Kidney (tissue), 22 donors: ENCODE measurements at places on chromosomes 2 and 18.

GRCh38 chr18:364256-364826 lies 96.5 kb upstream of the THOC1 start:
- DNase-seq = no peak

DNA sequence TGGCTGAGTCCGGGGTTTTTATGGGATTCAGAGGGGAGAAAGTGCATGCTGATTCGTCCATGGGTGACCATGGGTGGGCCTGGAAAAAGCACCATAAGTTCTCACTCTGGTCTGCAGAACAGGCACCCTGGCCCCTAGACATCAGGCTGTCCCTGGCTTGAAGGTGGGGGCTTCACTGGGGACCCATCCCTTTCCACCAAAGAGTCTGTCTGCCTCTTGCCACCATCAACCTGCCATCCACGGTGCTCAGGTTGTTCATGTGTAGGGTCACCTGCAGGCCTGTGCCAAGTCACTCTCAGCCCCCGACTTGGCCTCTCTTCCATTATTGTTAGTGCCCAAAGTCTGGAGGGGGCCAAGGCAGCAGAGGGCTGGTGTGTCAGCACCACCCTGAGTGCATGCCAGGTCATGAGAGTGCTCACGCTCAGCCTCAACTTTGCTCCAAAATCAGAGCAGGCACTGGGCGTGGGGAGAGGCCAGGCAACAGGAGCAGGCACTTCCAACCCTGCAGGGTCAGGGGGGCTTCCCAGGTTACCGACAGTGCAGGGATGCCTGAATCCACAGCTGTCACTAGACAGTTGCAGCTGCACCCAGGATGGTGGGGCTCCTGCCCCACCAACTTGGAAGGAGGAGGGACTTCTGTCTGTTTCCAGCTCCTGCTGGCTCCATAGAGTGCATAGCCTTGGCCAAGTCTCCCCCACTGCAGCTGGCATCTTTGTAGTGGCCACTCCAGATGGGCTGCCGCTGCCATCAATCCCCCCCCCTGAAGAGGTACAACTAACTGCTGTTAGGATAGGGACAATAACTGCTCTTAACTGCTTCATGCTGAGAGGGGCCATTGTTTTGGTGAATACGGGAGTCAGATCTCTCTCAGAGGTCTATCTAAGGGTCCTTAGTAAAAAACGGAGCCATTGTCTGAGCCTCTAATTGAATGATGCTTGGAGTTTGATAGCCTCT lies 209.3 kb downstream of the AKAIN1 start:
- no peak for DNase-seq

DNA sequence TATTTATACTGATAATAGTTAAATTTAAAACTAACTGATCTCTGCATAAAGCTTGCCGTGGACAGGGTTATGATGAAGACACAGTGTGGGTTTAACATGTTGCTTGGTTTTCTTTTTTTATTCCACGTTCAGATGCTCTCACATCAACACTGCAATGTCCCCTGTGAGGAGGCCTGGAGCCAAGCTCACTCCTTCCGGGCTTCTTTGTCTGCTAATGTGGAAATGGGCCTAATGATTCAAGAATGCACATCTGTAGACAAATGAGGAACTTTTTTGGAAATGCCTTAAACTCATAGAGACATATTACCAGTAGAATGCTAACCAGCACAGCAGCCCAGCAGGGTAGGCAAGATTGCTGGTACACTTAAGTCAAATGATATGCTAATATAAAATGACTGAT lies 208.0 kb downstream of the GALR1 start:
- DNase-seq = no peak

DNA sequence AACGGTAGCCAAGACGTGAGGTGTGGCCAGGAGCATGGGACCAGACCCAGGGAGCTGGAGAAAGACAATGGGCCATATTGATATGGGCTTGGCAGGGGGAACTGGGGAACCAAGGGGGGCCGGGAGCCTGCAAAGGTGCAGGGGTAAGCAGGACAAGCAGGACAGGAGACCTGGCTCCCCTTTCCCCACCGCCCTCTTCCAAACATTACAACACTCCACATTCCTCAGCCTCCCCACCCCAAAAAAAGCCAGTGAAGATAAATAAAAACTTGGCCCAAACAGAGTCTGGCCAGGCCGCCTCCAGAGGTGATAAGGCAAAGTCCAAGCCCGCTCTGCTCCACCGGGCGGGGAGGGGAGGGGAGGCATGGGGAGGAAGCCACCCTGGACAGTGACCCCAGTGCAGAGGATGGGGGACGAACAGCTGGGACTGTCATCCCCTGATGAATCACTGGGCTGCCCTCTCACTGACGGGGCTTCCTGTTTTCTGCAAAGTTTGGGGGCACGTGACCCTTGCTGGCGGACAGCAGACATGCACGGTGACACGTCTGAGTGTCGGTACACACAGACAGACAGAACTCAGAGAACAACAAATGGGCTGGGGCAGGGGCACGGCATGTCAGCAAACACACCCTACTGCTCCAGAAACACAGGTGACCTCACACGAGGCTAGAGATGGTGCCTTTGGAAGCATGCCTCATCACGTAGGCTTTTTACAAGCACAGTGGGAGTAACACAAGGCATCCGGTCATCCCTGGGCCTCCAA lies 100.2 kb downstream of the TNS1 start:
- DNase-seq = peak; percentile 75

DNA sequence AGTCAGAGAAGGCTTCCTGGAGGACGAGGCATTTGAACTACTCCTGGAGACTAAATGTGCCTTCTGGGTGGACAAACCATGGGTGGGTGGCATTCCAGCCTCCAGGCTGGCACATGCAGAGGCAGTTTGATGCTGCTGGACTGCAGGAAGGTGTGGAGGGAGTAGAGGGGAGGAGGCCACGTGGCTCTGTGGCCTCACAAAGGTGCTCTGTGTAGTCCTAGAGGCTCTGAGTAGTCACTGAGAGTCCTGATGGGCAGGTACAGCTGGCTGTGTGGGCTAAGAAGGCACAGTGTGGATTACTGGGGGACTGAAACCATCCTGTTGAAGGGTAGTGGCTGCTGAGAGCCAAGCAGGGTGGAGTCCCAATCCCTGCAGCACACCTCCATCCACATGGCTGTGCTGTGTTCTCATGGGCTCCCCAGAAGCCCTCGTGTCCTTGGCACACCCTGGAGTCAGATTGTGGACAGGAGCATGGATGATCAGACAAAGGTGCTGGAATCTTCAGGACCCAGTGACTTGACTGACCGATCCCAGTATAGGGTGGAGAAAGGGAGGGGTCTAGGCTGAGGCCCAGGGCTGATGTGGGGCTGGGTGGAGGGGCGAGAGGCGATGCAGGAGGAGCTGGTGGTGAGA lies 87.4 kb upstream of the HS6ST1 start:
- no peak for DNase-seq

DNA sequence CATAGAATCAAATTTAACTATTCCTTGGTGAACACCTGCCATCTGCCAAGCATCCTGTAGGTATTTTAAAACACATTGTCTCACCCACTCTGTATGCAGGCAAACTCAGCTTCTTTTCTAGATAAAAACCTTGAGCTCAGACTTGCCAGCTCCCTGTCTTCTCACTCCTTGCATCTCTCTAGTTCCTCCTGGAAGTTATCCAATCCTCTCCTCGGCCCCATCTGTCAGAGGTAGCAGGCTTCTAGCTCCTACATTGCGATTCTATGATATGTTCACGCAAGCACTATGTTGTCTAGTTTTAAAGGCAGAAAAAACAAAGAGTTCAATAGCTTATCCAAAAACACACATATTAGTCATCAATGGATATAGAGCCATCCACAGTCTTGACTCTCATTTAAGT lies 67.0 kb upstream of the APCDD1 start:
- DNase-seq = no peak
